Stimulated activated naive CD4-positive, alpha-beta T cell treated with Interleukin-2 at 50 U/mL for 16 hours (primary cell): ENCODE measurements at places on chromosomes 2 and 18.

DNA sequence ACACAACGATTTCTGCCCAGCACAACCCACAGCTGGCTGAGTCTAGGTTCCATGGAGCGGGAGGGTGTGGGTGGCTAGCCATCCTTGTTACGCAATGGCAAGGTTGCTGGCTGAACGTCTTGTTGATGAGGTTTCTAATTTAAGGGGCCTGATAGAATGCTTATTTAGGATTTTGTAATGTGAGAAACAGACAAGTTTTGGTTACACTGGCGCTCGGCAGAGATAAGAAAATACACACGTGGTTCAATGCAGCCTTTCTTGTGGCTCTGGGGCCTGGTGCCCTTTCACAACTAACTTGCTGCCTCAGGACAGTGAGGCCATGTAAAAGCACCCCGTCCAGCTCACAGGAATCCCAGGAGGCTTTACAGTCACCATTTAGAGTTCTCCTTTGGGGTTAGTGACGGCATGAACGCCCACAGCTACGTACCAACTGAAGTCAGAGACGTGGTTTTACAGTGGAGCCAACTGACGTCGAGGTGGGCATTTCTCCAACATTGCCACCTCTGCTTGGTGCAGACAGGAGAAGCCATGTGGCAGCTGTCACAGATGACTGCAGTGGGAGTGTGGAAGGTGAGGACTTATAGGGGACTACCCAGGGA is 29.7 kb upstream of the PIEZO2 start:
- no peak for DNase-seq

GRCh38 chr2:177705511-177706173 is 313.1 kb downstream of the AGPS start:
- DNase-seq = no peak

- DNase-seq = no peak
Measured at GRCh38 chr2:42618116-42618515, 49.7 kb downstream of the MTA3 start.

DNA sequence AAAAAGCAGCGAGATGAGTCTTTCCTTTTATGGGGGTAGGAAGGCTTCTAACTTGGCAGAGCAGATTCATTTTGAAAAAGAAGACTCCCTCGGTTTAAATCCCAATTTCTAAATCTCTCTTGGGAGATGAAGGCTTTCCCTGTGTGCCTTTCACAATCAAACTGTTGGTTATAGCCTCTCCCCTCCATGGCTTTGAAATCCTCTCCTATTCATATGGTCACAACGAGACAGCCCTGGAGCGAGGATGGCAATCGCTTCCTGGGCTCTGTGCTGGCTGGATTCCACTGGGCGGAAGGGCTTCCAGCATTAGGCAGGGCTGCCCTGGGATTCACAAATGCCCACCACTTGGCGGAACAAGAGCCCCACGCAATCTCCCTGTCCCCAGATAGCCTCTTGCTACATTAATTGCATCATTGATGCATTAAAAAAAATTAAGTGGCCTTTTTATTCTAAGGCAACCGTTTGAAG is 1.6 kb downstream of the CAVIN2 start:
- no peak for DNase-seq
